ENCODE measurements at places on chromosomes 11 and 22. TPM values are rescaled to one million over a fixed set of nuclear protein-coding genes. Genes with fewer than 3 reads are reported as not detected.

CHRNA10 gene
- total RNA-seq: 3.1 TPM

PDE3B gene
- 20.5 TPM for total RNA-seq

KCNJ1 gene
- total RNA-seq: not detected

OR8D4 gene
- total RNA-seq: not detected

FBLN1 gene
- total RNA-seq: 11.7 TPM

SLC22A25 gene
- not detected for total RNA-seq

KDM4F gene
- not detected for total RNA-seq

NXPE2 gene
- total RNA-seq: not detected

GDPD4 gene
- not detected for total RNA-seq

ZBTB16 gene
- 8.4 TPM for total RNA-seq

QSER1 gene
- 34.9 TPM for total RNA-seq

EIF3M gene
- total RNA-seq: 380 TPM

TIGD3 gene
- total RNA-seq: 1.2 TPM

SPON1 gene
- 34.5 TPM for total RNA-seq

BRSK2 gene
- total RNA-seq: 0.26 TPM

LUZP2 gene
- total RNA-seq: 0.40 TPM

PKDREJ gene
- total RNA-seq: not detected

SCN3B gene
- total RNA-seq: 1.7 TPM

PRR33 gene
- not detected for total RNA-seq

ZPR1 gene
- 20.5 TPM for total RNA-seq

All from spleen (tissue), 13 donors.